Chondrocyte (in vitro differentiated cells): ENCODE measurements at places on chromosomes 12 and 14.

DNA sequence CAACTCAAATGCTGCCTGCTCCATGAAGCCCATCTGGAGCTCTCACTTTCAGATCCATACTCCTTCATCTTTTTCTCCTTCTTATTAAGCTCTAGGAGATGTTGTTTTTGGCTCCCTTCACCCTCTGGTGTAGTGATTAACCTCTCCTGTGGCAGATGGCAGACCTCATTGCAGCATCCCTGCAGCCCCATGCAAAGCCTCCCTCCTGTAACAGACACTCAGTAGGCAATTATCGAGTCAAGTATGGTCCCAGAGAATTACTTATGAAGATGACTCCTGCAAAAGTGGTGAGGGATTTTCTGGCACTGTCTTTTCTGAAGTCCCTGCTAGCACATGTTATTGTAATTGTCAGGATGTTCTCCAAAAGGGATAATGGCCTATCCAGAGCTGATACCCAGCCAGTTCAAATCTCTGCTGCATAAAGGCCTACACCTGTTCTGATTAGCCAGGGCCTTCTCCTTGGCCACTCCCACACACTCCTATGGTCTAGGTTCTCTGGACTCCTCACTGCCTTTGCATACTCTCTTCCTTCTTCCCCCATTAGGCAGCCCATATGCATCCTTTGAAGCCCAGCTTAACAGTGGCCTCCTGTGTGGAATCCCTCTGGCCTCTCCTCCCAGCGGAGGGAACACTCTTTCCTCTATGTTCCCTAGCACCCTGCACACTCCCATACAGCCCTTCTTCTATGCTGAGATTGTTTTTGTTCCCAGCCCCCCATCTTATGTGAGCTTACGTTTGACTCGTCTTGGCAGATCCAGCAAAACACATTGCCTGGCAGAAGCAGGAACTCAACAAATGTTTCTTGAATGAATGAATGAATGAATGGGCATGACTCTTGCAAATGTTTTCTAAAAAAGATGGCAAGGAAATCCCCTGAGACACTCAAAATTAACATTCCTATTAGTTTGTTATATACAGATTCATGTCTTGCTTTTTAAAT lies 43.9 kb upstream of the MDM1 start:
- no peak for DNase-seq

GRCh38 chr12:59780605-59781135 lies 184.8 kb downstream of the SLC16A7 start:
- DNase-seq: no peak

GRCh38 chr14:47596860-47597259 lies 78.5 kb downstream of the MDGA2 start:
- no peak for DNase-seq

DNA sequence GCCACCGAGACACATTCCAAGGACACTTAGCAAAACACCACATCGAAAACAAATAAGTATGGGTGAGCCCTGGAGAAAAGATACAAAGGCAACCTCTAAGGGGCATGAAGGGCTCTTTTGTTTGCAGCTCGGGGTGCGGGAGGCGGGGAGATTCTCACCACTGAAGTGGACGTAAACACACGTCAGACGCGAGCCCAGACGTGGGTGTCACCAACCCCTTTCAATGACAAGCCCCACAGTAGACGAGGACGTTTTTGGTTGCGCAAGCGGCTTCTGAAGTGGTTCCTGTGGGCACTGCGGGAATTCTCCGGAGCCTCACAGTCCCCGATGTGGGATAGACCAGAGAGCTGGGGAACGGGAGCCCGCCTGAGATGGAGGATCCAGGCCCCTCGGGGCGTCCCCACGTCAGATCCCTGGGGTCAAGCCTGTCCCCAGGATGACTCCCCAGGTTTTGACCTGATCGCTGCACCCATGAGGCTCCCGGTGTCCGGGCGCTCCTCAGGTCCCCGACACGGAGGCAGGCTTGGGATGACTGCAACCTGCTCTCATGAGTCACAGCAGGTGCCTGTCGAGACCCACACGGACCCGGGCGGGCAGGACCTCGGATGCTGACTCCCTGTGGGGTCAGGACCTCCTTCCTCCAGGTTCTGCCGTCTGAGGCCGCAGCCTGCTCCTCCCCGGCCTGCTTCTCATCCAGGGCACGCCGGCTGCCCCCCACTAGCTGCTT lies 20.3 kb upstream of the ADGRD1 start:
- no peak for DNase-seq
